ENCODE measurements at places on chromosomes 3 and 15. TPM values are rescaled to one million over a fixed set of nuclear protein-coding genes. Genes with fewer than 3 reads are reported as not detected.

DNA sequence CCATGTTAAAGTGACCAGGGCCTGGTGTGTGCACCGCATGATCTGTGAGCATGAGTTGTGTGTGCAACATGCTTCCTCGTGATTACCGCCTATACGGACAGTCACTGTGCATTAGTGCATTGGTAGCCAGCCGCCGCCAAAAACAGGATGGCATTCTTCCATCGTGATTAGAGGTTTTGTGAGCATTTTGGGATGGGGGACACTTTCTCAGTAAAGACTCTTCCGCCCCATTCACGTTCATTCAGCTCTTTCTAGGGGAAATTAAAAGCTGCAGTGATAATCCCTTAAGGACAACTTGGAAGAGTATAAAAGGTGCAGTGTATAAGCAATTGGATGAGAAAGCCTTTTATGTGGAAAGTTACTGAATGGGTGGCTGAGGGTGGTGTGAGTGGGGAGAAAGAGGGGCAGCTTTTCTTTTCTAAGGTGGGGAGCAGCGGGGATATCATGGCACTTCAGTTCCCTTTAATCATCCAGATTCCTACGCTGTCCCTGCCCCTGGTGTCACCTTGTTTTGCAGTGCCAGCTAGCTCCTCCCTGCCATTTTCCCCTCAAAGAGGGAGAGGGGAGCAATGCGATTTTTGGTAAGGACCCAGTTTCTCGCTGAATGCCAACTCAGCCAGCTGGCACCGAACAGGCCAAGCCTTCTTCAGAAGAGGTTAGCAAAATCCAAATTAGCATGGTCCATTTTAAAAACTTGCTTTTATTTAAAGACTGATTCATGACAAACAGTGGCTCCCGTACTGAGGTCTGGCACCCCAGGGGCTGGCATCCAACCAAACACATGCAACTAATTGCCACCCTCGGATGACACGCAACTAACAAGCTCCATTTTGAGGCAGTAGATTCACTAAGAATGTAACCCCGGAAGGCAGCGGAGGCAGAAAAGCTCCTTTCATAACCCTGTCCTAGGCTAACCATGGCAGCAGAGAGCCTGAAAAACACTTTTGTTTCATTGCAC lies 447.8 kb downstream of the FHIT start:
- no peak for DNase-seq

DNA sequence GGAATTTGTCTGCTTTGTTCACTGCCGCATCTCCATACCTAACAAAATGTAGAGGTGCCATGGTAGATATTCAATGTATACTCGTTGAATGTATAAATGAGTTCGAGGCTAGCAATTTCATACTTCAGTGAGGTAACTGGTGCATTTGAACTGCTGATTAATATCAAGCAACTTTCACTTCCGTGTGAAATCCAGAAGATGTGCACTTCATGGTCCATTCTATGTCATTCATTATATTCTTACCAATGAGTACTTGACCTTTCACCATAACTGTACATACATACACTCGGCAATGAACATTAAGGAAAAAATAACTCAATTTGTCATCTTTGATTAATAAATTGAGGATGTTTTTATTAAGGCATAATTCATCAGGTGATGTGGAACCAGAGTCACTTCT lies 598.5 kb downstream of the ZNF385D start:
- no peak for DNase-seq

- DNase-seq: no peak
These were observed 168.1 kb downstream of the VPS13C start for GRCh38 chr15:61892140-61892539.

The TRPM1 gene
- not detected for total RNA-seq

DNA sequence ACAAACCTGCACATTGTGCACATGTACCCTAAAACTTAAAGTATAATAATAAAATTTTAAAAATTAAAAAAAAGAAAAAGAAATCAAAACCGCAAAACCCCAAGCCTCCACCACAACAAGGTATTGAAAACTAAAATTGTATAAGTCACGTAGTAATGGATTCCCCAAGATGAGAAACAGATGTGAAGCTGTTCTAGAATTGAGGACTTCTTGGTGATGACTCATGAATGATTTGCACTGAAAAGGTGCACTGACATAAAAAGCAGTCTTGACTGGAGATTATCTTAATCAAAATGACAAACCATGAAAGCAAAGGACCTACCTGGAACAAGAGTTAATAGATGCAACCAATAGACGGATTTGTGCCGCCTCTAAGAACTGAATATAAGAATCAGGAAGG lies 225.8 kb downstream of the MYRIP start:
- DNase-seq: no peak

DNA sequence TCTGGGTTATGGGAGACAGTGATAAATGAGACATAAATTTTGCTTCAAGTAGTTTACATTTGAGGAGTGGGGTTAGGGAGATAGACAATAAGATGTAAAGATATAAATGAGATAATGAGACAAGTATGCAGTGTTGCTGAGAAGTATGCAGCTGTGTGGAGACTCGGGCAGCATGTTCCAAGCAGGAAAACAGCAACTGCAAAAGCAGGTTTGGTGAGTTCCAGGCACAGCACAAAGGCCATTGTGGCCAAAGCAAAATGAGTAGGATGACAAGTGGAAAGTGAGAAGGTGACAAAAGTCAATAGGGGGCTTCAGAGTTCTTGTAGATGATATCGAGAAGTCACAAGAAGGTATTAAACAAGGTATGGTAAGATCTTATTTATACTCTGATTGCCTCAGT lies 259.1 kb upstream of the PEX5L start:
- no peak for DNase-seq

DNA sequence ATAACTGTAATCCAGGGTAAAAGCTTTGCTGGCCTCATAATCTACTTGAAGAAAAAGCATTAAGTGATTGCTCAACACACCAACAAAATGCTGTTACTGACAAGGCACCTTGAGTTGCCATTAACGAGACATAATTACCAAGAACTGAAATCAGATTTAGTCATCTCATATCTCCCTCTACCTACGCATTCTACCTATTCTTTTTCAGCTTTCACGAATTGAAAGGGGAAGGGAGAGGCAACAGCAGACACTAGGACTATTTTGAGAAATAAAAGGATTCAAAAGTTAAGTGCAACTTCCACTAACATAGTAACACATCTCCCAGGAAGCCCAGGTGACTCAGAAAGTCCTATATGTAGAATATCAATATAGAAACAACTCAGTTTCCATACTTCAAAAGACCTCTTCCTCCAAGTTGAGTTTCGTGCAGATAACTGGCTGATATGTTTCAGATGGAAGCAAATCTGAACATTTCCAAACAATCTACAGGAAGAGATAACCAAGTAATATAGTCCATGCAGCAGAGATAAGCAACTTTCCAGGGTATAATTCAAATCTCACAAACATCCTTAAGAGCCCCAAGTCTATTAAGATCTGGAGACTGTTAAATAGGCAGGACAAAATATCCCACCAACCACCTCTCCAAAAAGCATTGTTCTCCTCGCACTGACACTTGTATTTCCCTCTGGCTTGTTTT lies 1.9 kb downstream of the OSBPL10 start:
- no peak for DNase-seq

The DYNLT2B gene
- total RNA-seq: 14.2 TPM

- DNase-seq: no peak
These were observed 30.5 kb upstream of the CLDN16 start for GRCh38 chr3:190357468-190357867.

The SCG3 gene
- total RNA-seq: 0.86 TPM

- DNase-seq: no peak
These were observed 485.3 kb downstream of the PDCD6IP start for GRCh38 chr3:34283751-34284150.

The NANOGP8 gene
- total RNA-seq: not detected

The KAT2B gene
- total RNA-seq: 1.6 TPM

DNA sequence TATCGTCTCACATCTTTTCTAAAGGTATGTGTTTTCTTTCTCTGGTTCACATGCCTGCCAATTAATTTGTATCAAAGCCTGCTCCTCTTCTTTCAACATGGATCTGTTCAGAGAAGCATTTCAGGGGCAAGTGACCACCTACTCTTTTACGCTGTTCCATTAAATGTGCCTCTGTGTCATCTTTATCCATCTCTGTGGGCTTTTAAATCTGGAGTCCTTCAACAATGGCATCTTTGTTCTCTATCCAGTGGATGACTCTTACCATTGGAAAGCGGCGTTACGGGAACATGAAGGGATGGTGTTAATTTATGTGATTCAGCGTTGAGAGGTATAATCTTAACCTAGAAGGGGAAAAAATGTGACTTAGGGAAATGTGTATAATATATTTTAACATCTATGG lies 92.7 kb upstream of the CFAP20DC start:
- DNase-seq: no peak

The PLOD2 gene
- total RNA-seq: 80.5 TPM

- DNase-seq: no peak
These were observed 8.3 kb upstream of the PRR23C start for GRCh38 chr3:139052802-139053600.

The SCAMP5 gene
- 1.8 TPM for total RNA-seq

The RCN2 gene
- 104 TPM for total RNA-seq

The SHF gene
- total RNA-seq: 1.7 TPM

GRCh38 chr3:46091046-46091445 lies 63.8 kb upstream of the XCR1 start:
- DNase-seq: no peak

The CPLX3 gene
- not detected for total RNA-seq

DNA sequence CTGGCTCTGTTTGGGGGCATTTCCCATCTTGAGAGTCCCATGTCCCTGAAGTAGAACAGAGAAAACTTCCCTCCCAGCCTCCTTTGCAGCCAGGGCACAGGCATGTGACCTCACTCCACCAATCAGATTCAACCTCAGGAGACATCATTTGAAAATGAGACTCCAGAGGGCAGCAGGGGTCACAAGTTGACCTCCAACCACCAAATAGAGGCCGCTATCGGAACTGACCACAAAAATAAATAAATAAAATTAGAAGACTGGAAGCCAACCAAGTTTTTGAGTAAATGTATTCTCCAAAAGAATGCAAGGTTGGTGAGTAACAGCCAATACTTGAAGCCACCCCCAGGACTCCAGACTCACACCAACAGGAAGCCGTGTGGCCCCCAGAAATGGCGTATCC lies 106.5 kb downstream of the CHSY1 start:
- no peak for DNase-seq

DNA sequence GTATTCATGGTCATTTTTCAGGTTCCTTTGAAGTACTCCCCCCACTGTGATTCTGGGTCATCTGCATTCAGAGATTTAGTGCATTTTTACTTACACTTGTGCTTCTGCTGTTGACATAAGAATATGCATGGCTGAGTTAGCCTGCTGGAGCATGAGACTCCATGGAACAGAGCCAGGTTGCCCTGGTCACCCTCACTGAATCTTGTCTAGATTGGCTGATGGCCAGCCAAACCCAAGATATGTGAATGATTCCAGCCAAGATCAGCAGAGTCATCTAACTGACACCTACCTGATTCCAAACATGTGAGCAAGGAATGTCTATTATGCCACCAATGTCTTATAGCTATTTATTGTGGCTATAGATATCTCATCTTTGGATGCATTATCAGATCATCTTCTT lies 25.1 kb downstream of the DTWD1 start:
- DNase-seq: peak; percentile 30

DNA sequence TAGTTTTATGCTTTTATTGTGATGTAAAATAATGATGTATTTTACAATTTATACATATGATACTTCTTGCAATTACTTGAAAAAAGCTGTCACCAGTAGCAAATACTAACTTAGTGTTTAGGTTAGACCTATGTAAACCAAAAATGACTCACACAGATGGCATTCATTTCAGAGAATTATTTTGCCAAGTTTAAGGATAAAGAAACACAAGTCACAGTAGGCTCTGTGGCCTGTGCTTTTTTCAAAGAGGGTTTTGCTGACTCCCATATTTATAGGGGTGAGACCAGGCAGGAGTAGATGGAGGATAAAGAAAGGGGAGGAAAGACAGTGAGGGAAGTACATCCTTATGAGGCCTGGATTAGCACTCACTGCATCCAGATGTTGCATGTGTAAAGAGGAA lies 356.6 kb upstream of the NPAP1 start:
- DNase-seq: peak; percentile 41

DNA sequence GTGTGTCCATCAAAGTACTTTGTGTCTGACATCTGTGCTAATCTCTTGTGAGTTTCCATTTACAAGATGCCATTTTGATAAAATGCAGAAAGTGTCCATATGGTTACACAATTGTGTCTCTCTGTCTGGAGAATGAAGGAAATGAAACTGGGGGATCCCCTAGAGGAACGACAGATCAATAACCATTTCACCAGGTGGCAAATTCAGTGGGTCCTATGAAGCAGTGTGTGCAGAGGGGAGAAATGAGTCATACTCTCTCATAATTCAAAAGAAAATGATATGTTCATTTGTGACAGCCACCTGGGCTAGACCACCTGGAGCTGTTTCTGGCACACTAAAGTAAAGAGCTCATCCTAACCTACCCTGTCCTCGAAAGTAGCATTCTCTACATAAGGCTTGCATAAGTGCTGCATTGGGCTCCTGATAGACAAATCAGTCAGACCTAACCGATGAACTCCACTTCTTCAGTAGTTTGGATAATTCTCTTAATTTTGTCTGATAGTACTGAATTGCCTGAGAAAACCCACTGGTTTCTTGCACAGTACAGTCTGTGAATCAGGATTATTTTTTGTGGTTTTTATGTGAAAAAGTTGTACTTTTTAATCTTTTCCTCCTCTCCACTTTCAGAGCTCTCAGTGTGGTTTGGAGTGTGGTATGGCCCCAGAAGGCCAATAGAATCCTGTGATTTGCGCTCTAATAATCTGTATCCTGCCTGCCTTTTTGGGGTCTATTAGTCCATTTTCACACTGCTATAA lies 10.3 kb upstream of the CD47 start:
- no peak for DNase-seq

GRCh38 chr15:62075595-62076277 lies 9.0 kb downstream of the C2CD4A start:
- DNase-seq: peak; percentile 66

DNA sequence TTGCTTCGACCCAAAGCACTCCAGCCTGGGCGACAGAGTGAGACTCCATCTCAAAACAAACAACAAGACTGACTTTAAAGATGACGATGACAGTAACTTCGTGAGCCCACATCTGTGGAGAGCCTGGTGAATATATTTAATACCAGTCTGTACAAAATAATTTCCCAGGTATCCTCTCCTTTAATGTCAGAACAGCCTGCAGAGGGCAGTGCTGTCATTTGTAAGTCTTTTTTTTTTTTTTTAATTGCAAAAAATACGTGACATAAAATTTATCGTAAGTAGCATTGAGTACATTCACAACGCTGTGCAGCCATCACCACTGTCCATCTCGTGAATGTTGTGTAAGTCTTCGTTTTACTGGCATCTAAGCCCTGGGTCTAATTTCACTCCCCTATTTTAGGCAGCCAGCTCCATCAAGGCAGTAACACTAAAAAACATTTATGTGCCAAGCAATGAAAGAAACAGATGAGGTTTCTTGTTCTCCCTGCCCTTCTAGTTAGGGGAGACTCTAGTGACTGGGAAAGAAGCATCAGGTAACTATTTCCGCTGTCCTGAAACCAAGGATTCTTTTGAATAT lies 1.4 kb downstream of the HTD2 start:
- DNase-seq: peak; percentile 50

- DNase-seq: no peak
These were observed 379.7 kb upstream of the CNTN6 start for GRCh38 chr3:713006-713621.

The SETD2 gene
- total RNA-seq: 17.3 TPM
